Stimulated activated CD4-positive, alpha-beta T cell treated with anti-CD3 and anti-CD28 coated beads, Interleukin-1b, Interleukin-23, amount 100 ng/mL, for 1 hour (primary cell): ENCODE measurements at places on chromosomes 6 and 20.

GRCh38 chr6:135434095-135434494 lies 63.4 kb downstream of the AHI1 start:
- no peak for DNase-seq

GRCh38 chr6:132548746-132549463 lies 3.6 kb upstream of the TAAR8 start:
- no peak for DNase-seq

DNA sequence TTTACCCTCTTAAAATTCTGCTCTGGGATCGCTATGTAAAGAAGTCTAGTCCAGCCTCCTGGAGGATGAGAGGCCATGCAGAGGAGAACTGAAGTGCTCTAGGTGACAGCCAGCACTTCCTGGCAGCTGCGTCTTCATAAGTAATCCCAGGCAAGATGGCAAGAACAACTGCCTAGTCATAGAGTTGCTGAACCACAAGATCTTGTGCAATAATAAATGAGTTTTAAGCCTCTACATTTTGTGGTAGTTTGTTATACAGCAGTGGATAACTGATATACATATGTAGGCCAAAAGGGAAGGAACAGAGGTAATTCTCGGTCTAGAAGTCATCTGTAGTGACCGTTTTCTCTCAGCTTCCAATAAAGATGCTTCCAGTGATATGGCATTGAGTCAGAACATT lies 103.8 kb upstream of the FLRT3 start:
- DNase-seq, result no peak

DNA sequence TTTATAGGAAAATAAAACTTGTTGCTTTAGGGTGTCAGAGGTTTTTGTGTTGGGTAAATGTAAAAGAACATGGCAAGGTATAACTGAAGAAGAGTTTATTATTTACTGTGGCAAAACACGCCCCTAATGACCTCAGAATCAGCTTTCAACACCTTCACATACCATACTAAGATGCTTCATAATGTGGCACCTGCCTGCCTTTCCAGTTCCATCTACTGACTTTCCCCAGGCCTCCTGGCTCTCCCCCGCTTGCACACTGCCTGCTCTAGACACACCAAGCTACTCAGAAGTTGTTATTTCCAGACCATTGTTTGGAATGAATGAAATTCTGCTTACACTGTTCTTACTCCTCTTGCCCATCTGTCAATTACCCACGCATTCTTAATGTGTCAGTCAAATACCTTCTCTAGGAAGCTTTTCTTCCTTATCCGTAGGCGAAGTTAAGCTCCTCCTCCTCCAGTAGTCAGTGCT lies 1.8 kb downstream of the TIAM2 start:
- DNase-seq, result no peak

DNA sequence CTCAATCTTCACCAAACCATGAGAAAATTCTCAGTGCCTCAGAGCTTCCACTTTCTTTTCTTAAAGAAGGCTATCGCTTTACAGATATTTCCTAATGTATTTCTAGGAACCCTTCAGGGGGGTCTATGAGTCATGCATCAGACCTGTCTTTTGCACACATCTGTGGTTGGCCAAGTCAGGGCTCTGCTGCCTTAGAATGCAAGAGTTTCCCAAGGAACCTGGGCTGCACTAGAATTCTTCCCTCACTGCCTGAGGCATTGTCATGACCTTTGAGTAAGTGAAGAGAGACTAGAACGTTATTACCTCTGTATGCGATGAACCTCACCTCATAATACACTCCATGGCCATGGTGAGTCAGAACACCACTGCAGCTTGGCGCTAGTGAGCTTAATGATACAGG lies 365.0 kb upstream of the ID4 start:
- no peak for DNase-seq

GRCh38 chr20:17786221-17786718 lies 86.5 kb downstream of the BANF2 start:
- no peak for DNase-seq

GRCh38 chr6:20440296-20440695 lies 38.6 kb downstream of the E2F3 start:
- no peak for DNase-seq

GRCh38 chr20:46171476-46171875 lies 53.4 kb downstream of the CD40 start:
- DNase-seq, result no peak

DNA sequence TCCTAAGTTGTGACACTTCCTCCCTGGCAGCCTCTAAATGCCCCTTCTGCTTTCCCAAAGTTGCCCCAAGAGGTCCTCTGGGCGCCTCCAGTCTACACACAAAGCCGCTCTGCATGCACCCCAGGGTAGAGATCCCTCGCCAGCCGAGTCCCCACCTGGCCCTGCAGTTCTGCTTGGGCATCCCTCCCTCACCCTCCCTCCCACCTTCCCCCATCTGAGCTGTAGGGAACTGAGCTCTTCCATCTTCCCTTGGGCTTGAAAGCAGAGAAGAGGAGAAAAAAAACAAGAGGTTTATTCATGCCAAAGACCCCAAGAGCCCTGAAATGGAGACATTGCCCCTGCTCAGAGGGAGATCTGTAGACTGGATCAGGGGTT lies 5.7 kb upstream of the FGD2 start:
- no peak for DNase-seq

- peak; percentile 21 for DNase-seq
Observed at GRCh38 chr6:15244620-15245360, 1.1 kb upstream of the JARID2 start.

GRCh38 chr6:152695372-152696045 lies 2.2 kb upstream of the MYCT1 start:
- no peak for DNase-seq

GRCh38 chr6:120587381-120587780 lies 746.9 kb downstream of the TBC1D32 start:
- no peak for DNase-seq

DNA sequence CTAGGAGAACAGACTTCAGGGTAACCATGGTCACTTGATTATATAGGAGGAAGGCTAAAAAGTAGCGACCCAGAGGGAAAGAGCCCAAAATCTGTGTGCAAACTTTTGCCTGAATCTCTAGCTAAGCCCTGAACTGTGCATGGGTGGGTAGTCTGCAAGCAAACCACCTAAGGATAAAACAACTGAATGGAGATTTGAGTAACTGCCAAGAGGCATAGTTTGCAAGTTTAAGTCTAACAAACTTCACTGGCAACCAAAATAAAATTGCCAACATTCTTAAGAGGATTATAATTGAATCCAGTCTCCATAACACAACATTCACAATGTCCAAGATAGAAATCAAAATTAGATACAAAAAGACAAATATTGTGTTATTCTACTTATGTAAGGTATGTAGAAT lies 192.0 kb upstream of the PLN start:
- DNase-seq, result no peak
